Activated naive CD4-positive, alpha-beta T cell treated with anti-CD3 and anti-CD28 coated beads, Interleukin-2, amount 10 ng/mL, durations not matched to agents 7 days and 5 days (primary cell): ENCODE measurements at places on chromosomes 1 and 21.

DNA sequence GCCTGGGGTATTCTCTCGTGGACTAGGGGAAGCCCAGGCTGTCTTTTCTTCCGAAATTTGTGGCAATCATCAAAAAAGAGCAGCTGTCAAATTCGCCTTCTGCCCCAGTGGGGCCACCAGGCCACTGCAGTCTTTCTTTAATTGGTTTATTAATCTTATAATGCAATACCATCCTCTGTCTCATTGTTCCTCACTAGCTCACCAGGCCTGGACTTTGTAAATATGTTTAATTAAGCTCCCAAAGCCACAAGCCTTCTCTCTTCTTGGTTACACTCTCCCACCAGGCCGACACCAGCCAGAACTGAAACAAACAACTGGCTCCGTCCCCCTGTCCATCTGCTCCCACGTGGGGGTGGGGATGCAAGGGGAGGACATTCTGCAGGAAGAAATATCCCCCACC is 22.0 kb upstream of the CAMK1G start:
- DNase-seq: no peak

DNA sequence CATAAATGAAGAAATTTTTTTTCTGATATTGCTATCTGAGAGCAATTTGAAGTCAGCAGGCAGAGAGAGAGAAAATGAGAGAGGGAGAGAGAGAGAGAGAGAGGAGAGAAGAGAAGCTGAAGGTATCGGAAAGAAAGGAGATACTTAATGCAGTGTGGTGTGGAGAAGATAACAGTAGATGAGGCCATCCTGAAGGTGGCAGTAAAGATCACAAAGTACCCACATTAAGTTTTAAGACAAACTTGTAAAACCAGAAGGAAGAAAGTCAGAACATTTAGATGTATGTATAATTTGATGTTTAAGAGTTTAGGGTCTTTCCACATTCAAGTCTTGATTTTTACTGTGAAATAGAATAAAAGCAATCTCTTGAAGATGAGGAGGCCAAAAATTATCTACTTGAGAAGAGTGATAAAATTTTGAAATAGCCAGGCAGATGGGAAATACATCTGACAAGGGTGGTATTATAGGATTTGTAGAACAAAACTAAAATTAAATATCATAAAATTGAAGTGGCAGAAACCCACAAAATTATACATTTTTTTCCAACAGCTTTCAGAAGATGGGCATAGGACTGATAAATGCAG is 1753.4 kb downstream of the MRPL39 start:
- no peak for DNase-seq

- no peak for DNase-seq
Measured at GRCh38 chr1:15423355-15424077, 13.8 kb downstream of the EFHD2 start.

DNA sequence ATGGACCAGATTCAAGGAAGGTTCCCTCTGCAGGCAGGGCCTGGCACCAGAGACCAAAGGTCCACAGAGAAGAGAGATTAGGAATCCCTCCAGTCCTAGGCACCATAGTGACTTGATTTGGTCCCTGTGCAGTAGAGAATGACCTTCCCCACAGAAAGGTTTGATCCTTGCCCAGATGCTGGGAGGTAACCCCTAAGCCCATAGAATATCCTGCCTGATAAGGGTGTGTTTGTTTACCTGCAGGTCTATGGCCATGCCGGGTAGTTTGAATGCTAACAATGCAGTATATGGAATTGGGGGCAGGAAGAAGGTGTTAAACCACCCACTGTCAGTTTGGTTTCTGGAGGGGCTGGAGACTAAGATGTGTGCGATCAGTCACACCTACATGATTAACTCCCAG is 57.1 kb upstream of the NFASC start:
- no peak for DNase-seq

GRCh38 chr1:99570486-99571089 is 75.3 kb upstream of the PALMD start:
- no peak for DNase-seq
